ENCODE measurements at places on chromosomes 5 and 9.

- no peak for DNase-seq
Observed at GRCh38 chr5:173679909-173680630, 63.6 kb upstream of the BOD1 start.

DNA sequence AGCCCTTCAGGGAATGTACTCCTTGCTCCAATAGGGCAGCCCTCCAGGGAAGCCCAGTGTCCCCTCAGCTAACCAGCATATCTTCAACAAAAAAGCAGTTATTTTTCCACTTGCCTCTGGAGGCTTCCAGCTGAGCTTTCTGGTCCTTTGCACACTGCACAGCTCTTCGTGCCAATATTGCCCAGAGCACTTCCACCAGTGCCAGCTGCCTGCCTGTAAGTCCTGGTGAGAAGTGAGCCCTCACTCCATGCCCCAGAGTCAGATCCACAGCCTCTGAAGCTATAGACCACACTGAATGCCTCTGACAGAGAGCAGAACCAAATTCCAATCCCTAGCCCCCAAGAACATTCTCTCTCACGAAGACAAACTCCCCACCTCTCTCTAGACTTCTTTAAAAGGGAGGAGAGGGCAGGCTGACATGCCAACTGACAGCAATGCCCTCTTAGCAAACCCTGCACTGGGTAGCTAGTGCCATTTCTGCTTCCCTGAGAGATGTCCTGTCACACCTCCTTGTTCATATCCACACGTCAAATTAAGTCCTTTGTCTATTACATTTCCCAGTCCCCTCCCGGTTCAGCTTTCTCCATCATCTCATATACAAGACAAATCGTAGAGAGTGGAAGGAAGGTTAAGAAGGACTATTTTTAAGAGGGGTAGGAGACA, 12.7 kb upstream of the HEXB start:
- no peak for DNase-seq

DNA sequence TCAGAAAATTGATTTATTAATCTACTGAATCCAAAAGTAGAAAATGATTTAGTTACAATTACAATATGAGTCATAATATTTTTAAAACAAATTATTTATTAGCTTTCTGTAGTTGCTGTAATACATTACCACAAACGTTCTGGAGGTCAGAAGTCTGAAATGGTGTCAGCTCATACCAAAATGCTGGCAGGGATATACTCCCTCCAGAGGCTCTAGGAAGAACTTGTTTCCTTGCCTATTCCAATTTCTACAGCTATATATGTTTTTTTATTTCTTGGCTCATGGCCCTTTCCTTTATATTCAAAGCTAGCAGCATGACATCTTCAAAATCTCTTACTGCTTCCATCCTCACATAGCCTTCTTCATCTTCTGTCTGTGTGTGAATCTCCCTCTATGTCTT, 667.9 kb upstream of the ITGA1 start:
- no peak for DNase-seq

- no peak for DNase-seq
Observed at GRCh38 chr9:4111233-4112008, 188.4 kb downstream of the GLIS3 start.

DNA sequence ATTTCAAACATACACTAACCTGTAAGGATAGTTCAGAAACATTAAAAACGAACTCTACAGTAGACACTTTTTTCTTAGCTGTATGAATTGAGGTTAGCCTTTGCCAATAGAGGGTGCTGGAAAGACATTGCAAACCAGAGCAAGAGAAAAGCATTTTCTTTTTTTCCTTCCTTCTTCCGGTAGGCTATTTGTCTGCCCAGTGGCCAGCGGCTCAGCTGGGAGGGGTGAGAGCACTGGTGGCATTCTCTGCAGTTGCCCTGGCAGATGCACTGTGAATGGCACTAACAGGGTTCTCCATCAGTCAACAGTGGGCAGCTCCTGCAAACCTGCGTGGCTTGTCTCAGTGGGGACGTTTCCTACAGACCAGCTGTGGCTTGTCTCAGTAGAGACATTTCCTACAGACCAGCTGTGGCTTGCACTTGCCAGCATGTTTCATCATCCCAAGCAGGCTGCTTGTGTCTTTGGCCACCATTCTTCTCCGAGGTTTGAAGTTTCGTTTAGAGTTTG, 984.5 kb upstream of the CDH18 start:
- no peak for DNase-seq

DNA sequence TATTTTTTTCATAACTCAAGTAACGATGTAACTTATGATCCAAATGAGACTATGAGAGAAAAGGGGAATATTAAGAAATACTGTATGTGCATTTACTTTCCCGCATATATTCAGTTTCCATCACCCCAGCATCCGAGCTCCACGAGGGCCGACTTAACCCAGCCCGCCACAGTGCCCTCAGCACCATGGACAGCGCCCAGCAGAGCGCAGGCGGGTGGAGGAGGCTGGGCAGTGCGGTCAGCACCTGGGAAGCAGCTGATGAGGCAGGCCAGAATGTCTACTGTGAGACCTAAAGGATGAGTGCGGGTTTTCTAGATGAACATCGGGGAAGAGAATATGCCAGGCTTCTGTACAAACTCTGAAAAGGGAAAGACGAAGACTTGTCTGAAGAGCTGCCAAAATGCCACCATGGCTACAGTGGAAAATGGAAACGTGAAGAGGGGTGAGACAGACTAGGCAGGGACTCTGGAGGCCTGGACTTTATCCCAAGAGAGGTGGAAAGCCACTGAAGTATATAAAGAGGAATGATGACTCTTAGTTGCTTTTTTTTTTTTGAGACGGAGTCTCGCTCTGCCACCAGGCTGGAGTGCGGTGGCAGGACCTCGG, 34.5 kb upstream of the MED27 start:
- DNase-seq, result peak; percentile 45

- no peak for DNase-seq
Observed at GRCh38 chr9:5631026-5631425, 2.1 kb downstream of the RIC1 start.

DNA sequence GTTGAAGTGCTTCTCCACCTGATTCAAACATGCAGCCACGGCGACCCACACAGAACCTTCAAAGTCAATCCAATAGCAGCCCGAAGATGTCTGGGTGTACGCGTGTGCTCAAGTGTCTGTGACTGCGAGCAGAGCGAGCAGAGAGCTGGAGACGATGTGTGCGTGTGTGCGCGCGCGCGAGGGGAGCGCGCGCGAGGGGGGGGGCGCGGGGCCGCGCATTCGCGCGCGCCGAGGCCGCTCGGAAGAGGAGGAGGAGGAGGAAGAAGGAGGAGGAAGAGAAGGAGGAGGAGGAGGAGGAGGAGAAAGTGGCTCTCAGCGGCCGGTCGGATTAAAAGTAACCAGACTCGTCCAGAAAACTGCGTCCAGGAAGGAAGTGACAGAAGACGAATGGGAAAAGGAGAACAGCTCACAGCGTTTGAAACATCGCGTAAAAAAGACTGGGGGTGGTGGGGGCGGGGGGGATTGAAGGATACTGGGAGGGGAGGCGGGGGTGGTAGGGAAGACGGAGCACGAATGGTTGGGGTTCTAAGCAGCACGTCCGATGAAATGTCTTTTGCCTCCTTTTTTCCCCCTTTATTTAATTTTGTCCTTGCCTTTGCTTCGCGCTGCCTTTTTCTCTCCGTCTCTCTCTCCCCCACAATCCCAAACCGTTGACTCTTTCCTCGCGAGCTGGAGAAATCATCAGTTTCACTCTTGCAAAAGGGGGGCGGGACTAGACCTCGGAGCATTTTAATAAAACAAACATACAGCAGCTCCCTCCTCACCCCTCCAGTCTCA, at the start of gene MEF2C:
MEF2C (minus strand) TSS at position 126 of the 777 bp plus-strand sequence. CDS start 59,396 bp downstream, outside the sequence.
- peak; percentile 94 for DNase-seq

- no peak for DNase-seq
Observed at GRCh38 chr5:66821688-66822429, 225.7 kb downstream of the MAST4 start.

DNA sequence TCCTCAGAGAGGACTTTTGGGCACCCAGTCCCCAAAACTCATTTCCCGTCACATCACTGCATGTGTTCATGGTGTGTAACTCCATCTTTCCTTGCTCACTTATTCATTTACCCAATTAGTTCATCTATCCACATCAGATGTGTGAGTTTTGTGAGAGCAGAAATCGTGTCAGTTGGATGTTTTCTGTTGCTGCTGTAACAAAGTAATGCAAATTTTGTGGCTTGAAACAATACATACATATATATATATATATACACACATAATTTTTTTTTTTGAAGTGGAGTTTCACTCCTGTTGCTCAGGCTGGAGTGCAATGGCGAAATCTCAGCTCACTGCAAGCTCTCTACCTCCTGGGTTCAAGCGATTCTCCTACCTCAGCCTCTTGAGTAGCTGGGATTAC, 70.5 kb upstream of the BOD1 start:
- no peak for DNase-seq

GRCh38 chr5:1555808-1556731, 32.3 kb upstream of the LPCAT1 start:
- DNase-seq, result no peak

GRCh38 chr5:136682986-136683385, 317.6 kb upstream of the TRPC7 start:
- DNase-seq, result no peak

GRCh38 chr9:22332202-22332601, 114.4 kb upstream of the DMRTA1 start:
- DNase-seq, result no peak

DNA sequence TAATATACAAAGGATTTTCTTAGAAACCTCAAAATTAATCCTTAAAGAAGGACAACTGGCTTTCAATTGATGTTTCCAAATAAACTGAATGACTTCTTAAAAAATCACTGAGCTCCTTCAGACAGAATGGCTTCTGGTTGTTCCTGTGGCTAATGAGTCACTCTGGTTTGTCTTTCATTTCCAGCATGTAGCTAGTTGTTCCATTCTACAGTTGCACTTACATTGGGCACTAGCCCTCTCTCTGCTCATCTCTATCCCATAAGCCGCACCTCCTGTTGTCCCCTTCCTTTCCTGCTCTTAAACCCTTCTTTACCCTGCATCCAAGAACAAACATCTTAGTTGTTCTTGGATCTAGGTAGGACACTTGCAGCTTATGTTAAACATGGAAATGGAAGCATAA, 235.3 kb upstream of the HAPLN1 start:
- DNase-seq, result no peak

DNA sequence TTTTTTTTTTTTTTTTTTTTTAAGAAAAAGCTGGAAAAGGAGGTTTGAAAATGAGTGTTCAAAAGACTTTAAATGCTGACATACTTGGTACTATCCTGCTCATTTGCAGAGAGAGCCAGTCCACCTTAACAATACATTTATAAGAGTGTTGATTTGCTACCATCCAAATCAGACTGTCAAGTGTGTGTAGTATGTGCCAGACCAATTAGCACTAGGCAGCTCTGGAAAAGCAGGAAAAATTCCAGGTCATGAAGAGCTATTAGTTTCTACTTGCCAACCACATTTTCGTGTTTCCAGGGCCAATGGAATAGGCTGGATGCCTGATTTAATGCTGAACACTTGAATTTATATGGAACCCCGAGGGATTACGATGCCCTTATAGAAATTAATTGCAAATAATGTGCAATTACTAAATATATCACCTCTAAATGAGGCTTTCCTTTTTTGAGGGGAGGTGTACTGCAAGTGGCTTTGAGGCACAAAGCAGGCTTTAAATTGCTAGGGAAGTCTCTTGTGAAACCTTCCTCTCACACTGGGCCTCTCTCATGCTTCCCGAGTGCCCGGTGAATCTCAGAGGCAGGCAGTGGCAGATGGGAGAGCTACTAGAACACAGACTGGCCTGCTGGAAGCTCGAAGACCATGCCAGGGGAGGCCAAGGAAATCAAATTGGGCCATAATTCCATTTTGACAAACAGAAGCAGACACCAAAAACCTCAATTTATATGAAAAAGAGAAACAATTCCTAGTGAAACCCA, 178.7 kb downstream of the PPP2R2B start:
- peak; percentile 92 for DNase-seq

- DNase-seq, result no peak
Observed at GRCh38 chr9:95757439-95757838, 118.1 kb upstream of the ERCC6L2 start.

DNA sequence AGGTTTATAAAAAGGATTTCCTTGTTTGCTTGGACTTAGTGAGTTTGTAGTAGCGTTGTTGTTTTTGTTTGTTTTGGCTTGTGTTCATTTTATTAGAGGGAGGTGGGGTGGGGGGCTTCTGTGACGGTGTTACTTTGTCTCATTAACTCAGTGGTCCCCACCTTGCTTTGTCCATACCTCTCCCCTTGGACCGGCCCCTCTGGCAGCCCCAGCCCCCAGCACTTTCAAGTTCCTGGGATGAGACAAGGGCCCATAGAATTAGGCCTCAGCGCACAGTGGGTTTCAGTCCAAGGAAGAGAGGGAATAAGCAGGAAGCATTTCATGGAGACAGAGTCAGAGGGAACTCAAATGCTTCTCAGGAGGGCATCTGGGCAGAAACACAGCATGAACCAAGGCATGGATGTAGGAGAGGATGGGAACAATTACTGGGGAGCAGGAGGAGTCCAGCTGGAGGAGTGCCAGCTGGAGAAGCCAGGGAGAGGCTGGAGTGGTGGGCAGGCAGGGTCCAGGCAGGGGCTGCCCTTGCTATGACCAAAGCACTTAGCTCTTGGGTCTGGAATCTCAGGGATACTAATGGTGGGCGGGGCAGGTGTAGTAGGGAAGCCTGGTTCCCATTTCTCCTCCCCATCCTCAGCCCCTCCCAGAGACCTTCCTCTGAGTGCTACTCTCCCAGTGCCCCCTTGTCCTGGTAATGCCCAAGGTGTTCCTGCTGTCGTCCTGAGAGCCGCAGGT, 23.5 kb upstream of the ENHO start:
- no peak for DNase-seq

- no peak for DNase-seq
Observed at GRCh38 chr5:145752534-145752933, 82.6 kb downstream of the PRELID2 start.

All from spinal cord (tissue), 10 donors.